ENCODE measurements at places on chromosomes 11 and 22.
A peak's percentile ranks its signal among the peaks of the same experiment; 100 is the strongest.

DNA sequence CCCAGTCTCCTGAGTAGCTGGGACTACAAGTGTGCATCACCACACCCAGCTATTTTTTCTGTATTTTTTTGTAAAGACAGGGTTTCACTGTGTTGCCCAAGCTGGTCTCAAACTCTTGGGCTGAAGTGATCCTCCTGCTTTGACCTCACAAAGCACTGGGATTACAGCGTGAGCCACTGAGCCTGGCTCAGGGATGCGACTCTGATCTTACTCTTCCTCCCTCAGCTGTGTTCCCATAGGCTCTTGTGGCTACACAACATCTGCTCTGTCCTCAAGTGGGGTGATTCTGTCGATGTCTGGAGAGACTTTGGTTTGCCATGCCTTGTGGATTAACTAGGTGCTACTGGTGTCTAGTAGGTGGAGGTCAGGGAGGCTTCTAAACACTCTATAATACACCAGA is 127.0 kb upstream of the SERPIND1 start:
- DNase-seq, result no peak

DNA sequence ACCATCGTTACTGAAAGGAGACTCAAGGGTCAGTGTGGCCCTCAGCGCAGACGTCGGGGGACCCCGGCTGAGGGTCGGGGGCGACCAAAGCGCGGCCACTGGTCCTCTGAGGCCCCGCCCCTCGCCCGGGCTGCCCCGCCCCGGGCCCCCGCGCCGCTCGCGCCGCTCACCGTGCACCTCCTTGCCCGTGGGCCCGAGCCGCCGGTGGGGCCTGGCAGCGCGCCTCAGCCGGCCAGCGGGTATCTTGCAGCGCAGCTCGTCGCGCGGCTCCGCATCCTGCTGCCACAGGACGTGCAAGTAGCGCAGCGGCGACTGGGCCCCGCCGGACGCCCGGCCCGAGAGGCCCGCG is 419 bp downstream of the ANKRD54 start:
- DNase-seq, result peak; percentile 37

DNA sequence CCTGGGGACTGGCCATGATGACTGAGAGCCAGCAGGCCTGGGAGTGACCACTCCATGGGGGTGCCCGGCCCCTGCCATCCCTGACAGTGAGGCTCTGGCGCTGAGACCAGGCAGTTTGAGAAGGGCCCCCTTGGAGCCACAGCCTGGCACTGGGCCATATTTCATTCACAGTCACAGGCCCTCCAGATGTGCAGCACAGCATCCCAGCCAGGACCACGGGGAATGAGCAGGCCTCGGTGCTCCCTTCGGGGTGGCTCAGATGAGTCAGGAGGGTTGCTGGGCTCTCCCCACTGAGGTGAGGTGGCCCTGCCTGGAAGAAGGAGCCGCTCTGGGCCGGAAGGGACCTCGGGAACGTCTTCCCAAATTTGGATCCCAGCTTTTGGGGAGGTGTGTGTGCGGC is 53.0 kb downstream of the GRAMD4 start:
- no peak for DNase-seq

DNA sequence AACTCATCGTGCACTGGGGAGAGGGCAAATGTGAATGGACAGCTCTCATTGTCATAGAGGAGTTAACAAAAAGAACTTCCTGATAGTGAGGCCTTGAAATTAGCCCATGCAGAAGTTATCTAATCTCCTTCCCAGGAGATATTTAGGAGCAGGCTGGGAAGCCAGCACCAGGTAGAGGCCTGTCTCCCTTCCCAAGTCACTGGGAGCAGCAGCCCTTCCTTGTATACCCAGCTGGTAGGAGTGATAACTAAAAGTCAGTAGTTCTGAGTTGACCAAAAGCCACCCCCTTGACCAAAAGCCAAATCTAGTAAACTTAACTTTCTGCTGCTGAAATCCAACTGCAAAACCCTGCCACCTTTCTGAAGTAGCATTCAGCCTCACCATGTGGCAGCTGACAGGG is 1.4 kb upstream of the BACE1-AS start:
- DNase-seq, result no peak

GRCh38 chr11:119055901-119056300 is 1.1 kb downstream of the HYOU1 start:
- no peak for DNase-seq

GRCh38 chr11:76465701-76466100 is 20.9 kb downstream of the EMSY start:
- no peak for DNase-seq

DNA sequence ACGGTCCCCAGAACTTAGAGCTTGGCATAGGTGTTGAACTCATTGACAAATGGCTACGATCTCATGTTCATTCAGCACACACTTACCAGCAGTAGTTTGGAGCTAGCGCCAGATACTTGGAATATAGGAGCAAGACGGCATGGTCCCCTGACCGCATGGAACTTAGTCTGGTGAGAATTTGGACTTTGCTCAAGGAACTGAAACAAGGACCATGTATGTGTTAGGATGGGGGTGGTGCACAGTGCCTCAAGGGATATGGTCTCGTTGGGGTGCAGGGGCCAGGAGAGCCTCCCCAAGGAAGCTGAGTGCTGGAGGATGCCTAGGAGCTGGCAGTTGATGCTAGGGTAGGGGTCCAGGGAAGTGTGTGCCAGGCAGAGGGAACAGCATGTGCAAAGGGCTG is 119.2 kb downstream of the KIAA1671 start:
- DNase-seq, result no peak

DNA sequence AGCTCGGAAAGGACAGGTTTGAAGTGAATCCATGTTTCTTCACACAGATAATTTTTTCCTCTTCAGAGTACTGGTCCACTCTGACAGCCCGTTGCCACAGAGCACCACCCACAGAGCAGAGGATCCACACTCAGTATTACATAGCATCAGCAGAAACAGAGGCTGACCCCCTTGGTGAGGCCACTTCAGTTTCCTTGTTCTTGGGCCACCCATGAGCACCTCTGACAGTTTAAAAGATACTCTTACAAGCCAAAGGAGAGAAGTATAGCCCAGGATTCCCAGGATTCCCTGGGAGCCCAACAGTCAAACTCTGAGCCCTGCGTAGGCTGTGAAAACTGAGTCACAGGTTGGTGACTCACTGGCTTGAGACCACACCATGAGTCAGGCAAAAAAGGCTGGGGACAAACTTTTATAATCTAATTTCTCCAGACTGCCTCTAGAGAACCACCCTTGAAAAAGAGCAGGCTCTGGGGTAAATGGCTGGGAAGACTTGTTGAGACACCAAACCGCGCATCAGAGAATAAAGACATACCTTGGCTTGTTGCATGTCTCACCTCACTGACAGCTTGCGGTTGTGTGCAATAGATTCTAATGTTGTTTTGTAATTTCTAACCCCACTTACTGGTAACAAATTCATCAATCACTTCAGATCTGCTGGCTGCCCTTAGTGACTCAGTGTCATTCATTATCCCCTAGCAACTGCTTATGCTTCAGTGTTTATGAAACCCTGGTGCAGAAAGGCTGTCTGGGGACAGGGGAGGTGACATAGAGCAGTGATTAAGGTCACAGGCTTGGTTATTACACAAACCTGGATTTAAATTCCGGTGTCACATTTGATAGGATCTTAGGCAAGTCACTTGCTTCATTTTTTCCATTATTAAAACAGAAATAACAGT is 56.9 kb upstream of the PRSS23 start:
- DNase-seq, result no peak

GRCh38 chr11:2210366-2211112 is 38.9 kb upstream of the TH start:
- DNase-seq, result no peak

- DNase-seq, result no peak
Measured at GRCh38 chr11:15816260-15816871, 540.0 kb downstream of the SOX6 start.

DNA sequence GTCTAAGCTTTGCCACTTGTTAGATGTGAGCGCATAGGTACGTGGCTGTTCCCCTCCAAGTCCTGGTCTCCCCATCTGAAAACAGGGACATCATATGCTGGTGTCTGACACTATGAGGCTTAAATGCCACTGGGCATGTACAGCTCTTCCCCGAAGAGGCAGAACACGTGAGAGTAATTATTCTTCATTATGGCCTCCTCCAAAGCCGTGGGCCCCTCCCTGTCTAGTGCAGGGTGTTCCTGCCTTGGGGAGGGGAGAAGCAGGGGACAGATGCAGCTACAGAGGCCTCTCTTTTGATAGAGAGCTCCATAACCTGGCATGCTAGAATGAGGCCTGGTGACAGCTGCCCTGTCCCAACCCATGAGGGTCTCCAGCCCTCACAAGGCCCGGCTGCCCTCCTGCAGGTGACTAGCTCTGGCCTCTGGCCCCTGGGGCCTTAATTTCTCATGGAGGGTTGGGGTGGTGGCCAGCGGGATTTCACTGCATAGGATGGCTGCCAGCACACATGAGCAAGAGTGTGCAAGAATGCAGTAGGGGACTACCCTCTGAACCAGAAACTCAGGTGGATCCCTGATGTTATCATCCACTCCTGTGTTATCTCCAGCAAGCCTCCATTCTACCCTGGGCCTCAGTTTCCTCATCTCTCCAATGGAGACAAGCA is 334.6 kb downstream of the MN1 start:
- DNase-seq, result no peak

DNA sequence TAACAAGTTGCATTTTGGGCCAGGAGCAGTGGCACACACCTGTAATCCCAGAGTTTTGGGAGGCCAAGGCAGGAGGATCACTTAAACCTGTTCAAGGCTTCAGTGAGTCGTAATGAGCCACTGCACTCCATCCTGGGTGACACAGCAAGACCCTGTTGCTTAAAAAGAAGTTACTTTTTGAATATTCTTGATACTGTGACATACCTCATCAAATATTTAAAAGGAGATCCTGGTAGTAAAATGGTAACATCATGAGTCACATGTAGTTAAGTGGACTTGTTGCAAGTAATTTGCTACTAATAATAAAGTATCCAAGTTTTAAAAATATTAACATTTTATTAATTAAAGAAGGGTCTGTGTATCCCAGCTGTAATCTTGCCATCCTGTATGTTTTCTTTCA is 18.3 kb downstream of the HMGXB4 start:
- DNase-seq, result no peak
